Stimulated activated naive CD4-positive, alpha-beta T cell treated with Interleukin-2 at 50 U/mL for 16 hours (primary cell): ENCODE measurements at places on chromosomes 6 and 20.

DNA sequence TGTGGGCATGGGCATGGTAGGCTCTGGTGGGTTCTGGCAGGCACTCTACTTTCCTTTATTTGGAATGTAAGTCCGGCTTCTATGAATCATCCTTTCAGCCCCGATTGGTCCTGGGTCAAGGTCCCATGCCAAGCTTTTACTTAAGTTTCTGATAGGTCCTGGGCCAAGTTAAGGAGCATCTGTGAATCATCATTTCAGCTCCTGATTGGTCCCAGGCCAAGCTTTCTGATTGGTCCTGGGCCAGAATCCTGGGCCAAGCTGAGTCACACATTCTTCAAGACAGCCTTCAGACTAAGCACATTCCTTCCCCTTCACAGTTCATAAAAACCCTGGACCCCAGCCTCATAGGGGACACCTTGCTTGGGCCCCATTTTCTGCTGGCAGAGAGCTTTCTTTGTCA, 231.0 kb upstream of the EYS start:
- no peak for DNase-seq

- no peak for DNase-seq
Observed at GRCh38 chr6:98639089-98639635, 195.2 kb upstream of the POU3F2 start.

GRCh38 chr6:79385893-79386292, 151.3 kb downstream of the LCA5 start:
- no peak for DNase-seq

DNA sequence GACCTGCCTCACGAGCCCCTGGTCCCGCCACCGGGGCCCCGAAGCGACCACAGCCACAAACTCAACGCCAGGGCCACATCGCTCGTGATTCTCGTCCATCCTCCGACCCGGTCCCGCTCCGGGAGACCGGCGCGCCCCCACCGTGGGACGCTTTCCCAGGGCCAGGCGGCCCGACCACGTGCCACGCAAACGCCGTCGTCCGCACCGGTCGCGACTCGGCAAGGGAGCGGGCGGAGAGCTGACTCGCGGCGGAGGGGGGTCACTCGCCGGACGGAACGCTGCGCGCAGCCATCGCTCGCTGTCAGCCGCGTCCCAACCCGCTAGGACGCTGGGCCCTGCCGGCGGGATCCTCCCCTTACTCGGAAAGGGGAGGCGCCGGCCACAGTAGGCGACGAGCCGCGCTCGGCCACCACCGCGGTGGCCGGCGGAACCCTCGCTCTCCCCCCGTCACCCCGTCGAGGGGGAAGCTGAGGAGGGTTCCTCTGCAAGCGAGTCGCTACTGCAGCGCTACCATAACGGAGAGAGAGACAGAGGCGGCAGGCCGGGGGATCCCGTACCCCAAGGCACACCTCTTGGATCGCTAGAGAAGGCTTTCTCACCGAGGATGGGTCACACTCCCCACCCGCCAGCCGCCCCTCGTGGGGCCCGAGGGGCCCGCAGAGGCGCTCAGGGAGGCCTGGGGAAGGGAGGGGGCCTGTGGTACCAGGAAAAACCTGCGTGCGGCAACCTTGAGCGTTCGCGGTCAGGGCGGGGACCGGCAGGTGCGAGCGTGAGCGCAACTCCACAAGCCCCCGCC, 511.8 kb upstream of the ZNF337 start:
- peak; percentile 25 for DNase-seq
